ENCODE measurements at places on chromosomes 12 and 14. TPM values are rescaled to one million over a fixed set of nuclear protein-coding genes. Genes with fewer than 3 reads are reported as not detected.

WDR89 gene
- 14.4 TPM for total RNA-seq

RERGL gene
- total RNA-seq, result not detected

BDKRB1 gene
- total RNA-seq, result not detected

KCNH3 gene
- total RNA-seq, result 0.90 TPM

DNA sequence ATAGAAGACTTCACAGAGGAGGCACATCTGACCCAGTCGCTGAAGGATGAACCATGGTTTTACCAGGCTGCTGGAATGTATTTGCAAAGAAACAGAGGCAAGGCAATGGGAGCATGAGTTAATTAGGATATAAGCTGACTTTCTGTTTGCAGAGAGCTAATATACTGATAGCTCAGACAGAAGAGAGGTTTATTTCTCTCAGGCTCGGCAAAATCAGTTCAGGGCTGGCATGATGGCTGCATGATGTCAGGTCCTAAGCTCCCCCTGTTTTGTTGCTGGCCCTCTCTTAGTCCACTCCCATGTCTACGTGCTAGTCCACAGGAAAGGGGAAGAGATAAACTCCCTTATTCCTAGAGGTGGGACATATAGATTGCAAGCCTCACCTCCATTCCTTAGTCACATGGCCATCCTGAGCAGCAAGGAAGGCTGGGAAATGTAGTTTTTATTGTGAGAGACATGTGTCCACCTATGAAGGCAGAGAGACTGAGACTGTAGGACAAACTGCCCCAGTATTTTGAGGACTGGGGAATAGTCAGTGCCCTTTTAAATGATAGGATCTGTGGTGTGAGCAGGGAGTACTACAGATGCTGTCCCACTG lies 224.5 kb downstream of the VRK1 start:
- DNase-seq, result peak; percentile 60

DNA sequence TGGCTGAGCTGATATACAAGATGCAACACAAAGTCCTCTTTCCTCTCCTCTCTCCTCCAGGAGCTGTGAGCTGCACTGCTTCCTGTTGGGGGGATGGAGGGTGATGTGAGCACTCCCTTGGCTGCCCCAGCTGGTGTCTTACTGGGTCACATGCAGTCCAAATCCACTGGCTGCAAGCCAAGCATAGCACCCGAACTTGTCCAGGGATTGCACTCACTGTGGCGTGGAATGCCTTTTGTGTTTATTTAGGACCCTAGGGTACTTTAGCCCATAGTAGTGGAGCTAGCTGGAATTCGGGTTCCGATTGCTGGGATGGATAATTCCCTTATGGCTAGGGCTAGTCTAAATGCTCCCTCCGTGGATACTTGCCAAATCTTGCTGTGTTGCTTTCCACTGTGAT lies 424.9 kb upstream of the SYT1 start:
- no peak for DNase-seq

- no peak for DNase-seq
Measured at GRCh38 chr12:101042211-101042610, 167.8 kb downstream of the SLC5A8 start.

GRCh38 chr12:128137140-128137539 lies 129.8 kb upstream of the TMEM132C start:
- DNase-seq, result no peak

GRCh38 chr12:27305673-27306456 lies 26.8 kb upstream of the BMAL2 start:
- DNase-seq, result peak; percentile 54

DNA sequence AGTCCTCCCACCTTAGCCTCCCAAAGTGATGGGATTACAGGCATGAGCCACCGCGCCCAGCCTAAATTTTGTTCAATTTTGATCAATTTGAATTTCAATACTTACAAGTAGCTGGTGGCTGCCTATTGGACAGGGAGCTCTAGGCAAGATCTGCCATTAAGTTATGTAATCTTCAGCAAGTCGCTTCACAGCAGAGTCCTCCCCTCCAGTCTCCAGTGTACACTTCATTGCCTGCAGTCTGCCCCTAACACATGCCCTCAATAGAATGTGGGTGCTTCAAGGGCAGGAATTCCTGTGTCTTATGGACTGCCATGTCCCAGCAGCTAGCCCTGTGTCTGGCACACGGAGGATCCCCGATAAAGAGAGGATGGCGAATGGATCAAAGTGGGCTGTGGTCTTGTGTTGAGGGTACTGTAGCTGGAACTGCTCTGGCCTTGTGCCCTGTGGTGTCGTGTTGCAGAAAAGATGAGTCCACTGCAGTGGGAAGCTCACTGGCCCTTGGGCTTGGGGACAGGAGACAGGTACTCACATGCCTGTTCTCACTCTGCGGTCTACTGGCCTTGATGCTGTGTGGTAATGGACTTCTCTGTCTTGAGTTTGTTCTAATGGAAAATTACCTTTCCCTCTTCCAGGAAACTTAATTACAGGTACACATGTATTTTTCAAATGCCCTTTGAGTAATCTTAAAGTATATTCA lies 67.6 kb downstream of the TECPR2 start:
- no peak for DNase-seq

GRCh38 chr14:102538602-102539543 lies 29.3 kb upstream of the ANKRD9 start:
- DNase-seq, result no peak

- no peak for DNase-seq
Measured at GRCh38 chr14:52767058-52767833, 24.2 kb downstream of the GNPNAT1 start.

GRCh38 chr12:24904871-24905270 lies 44.0 kb downstream of the BCAT1 start:
- no peak for DNase-seq

- DNase-seq, result no peak
Measured at GRCh38 chr12:122123761-122124145, 45.2 kb downstream of the MLXIP start.

GRCh38 chr12:68446384-68446783 lies 114.2 kb upstream of the MDM1 start:
- no peak for DNase-seq

DNA sequence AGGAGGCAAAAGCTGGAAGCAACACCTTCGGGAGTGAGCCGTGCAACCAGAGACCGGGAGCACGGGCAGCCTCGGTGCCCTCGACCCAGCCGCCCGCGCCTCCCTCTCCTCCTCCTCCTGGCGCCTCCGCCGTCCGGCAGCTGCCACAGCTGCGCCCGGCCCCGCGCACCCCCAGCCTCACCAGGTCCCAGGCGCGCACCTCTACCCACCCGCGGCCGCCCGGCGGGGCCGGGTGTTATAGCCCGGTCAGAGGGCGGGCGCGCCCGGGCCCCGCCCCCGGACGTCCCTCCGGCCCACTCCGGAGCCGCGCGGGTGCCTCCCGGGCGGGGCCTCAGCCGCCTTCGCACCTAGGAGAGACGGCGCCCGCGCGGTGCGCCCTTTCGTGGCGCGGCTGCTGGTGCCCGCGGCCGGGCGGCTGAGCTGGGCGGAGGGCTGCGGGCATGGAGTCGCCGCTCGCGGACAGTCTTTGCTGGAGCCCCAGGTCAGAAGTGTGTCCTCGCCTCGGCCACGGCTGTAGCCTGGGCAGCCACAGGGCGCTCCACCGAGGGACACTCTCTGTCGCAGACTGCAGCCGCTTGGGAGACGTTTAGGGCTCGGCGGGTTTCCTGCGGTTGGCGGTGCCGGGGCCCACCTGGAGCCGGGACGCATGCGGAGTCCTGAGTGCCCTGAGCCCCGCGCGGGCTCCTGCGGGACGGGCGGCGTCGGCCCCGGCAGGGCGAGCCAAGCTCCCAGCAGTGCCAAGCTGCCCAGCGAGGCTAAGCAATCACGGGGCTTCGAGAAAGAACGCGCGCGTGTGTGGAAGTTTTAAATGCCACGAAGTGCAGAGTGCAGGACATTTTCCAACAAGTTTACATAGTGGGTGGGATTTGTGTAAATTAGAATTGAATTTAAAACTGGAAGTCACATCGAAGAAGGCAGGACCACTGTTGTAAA lies at the start of gene CPM:
Gene CPM (minus strand): TSS at position 211 of the 933 bp plus-strand sequence. CDS start 334 bp downstream, outside the sequence.
- DNase-seq, result peak; percentile 63

DNA sequence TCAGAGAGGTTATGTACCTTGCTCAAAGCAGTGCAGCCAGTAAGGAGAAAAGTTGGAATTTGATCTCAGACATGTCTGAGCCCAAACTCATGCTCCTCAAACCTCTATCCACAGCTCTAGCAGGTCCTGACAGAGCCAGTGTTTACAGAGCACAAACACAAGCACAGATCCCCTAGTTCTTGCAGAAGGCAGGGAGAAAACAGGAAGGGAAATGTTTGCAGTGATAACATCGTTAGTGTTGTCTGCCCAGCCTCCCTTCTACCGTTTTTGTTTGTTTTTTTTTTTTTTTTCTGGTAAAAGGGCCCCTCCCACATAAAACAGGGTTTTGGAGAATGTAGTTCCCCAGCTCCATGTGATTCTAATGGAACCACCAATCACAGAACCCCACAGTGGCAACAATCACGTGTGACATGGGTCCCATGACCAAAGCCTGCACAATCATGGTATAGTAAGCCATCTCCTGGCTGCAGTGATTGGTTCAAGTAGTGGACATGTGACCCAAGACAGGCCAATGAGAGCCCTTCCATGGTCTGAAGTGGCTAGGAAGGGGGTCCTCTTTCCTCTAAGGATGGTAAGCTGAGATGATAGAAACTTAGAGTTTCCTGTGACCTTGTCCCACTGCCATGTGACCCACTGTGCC lies 513.4 kb downstream of the MED13L start:
- DNase-seq, result peak; percentile 25

DNA sequence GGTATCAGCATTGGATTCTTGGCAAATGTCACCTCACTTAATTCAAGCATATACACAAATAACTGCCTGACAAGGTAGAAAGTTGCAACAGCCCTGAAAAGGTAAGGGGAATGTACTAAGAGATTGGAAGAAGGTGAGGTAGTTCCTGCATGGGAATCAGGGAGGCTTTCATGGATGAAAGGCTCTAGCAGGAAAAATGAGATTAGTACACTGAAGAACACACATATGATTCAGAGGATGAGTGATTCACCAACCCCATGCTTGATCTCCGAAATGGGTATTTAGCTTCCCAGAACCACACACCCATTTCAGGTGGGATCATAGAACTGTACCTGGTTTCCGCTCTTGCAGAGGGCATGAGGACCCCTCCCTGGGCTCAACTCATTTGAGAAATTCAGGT lies 65.8 kb downstream of the PAH start:
- DNase-seq, result no peak

GRCh38 chr14:22588526-22589095 lies 413 bp downstream of the DAD1 start:
- no peak for DNase-seq

Measured in SK-MEL-5 (cell line).